H4 (cell line): ENCODE measurements at places on chromosomes 11 and 22.
A peak's percentile ranks its signal among the peaks of the same experiment; 100 is the strongest.

- DNase-seq, result no peak
Measured at GRCh38 chr11:126165311-126165720, 46.1 kb downstream of the RPUSD4 start.

- DNase-seq, result no peak
Measured at GRCh38 chr11:23585416-23586104, 725.3 kb upstream of the CCDC179 start.

DNA sequence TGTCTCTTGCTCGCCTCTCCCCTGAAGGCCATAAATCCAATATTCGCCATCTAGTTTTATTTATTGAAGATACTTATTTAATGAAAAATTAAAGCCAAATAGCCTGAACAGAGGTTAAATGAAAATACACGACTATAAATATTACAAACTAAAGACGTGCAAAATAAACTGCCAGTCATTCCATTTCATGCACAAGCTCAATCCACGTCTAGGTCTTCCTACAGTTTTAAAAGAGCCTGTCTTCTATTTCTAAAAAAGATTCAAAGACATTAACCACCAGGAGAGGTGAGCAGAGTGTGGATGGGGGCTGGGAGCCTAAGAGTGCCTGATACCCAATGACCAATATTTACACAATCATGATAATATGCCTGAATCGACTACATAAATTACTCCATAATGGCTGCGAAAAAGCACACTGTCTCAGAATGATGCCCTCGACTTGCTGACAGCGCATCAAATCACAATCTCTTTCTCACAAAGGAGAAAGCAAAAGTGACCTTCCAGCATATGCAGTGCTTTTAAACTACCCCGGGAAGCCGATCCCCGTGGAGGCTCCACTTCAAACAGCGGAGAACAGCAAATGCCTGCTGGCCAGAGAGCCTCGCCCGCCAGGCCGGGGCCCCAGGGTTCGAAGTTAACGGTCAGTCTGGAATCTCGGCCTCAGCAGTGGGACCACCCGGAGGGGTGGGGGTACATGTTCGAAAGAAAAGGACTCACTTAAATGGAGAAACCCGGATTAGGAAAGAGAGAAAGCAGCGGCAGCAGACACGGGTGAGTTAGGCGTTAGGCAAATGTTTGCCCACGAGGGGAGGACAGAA is 1.7 kb downstream of the FCHSD2 start:
- no peak for DNase-seq

DNA sequence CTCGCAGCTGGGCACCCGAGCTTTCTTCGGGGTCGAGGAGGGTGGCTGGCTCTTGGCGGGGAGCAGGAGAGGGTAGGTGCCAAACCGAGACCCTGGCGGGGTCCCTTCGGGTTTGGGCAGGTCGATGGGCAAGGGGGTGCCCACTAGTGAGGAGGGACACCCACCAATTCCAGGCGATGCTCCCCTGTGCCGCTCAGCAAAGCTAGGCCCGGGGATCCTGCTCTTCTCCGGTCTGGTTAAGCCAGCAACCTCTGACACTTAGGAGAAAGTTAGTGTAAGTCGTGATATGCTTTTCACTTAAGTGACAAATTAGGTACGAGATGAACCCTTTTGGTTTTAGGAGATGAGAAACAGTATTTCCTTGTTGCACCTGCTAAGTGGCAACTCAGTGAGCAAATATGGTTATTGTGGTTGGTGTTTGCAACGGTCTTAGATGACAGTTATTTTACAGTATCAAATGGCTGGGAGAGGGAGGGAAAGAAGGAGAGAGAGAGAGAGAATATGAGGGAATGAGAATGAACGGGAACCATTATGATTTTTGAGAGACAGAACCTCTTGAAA is 565 bp downstream of the NUCB2 start:
- peak; percentile 33 for DNase-seq

- peak; percentile 53 for DNase-seq
Measured at GRCh38 chr11:122367809-122368231, 251.8 kb upstream of the BLID start.

- no peak for DNase-seq
Measured at GRCh38 chr11:26225646-26226045, 106.3 kb upstream of the ANO3 start.

GRCh38 chr22:37126383-37126782 is 16.9 kb upstream of the TMPRSS6 start:
- no peak for DNase-seq
